NCI-H187 (cell line): ENCODE measurements at places on chromosomes 11 and 22.

DNA sequence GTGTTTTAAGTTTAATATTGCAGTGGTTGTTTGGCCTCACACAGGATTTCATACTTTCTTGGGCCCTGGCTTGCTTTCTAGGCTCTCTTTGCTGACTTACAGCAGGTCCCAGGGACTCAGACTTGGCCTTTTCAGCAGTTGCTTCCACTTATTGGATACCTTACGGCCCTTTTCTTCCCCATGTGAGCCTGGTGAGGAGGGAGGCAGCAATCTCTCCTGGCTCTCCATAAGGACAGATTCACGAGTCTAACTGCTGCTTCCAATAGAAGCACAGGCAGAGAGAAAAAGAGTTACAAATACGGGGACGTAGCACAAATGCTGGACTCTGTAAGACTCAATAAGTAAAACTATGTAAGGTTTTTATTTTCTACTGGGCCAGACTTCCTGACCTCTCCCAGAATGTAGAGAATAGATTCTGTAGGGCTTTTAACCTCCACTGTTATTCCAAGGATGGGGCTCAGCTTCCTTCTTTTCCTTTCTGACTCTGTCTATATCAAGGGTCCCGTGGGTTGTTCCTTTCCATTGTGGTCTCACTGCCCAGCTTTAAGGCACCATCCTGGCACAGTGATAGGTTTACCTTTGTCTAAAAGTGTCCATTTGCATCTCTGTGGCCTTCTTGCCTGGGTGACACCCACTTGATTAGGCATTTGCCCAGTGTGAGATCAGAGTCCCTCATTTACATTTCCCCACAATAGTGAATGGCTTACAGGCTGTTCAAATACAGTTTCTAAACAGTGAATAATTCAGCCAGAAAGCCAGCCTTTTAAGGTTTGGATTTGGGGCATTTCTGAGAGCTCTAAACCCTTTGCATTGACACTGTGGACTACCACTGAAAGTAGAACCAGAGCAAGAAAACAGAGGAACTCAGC is 92.8 kb downstream of the RASSF10 start:
- DNase-seq, result no peak

DNA sequence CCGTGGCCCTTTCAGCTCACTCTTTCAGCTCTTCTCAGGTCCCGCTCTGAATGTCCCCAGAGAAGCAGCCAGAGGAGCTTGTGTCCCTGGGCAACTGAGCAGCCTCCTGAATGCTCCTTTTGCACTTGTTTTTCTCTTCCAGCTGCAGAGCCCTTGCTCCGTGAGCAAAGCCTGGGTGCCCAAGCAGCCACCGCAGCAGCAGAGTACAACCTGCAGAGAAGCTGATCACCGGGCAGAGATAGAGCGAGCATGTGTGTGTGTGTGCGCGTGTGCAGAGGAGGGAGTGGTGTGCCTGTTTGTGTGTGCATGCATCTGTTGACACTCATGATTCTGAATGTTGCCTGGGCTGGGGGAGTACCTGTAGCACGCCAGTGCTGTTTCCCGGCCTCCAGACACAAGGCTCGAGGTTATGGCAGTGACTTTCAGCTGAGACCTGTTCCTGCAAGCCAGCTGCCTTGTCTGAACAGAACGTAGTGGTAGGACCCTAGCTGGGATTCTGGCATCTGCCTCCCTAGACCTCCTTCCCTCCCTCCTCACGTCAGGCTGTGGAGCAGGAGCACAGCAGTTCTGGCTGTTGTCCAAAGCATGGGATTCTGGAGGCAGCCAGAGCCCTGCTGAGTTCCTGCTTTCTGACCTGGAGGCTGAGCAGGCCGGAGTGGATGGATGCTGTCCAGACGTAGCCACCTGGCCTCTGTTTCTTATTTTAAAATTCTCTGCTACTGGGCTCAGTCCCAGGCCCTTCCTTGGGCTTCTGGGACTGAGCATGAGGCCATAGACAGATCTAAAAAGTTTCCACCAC is 4.5 kb upstream of the MAPK8IP1 start:
- no peak for DNase-seq

- DNase-seq, result no peak
These were observed 3.4 kb downstream of the KMT2A start for GRCh38 chr11:118439646-118440045.

DNA sequence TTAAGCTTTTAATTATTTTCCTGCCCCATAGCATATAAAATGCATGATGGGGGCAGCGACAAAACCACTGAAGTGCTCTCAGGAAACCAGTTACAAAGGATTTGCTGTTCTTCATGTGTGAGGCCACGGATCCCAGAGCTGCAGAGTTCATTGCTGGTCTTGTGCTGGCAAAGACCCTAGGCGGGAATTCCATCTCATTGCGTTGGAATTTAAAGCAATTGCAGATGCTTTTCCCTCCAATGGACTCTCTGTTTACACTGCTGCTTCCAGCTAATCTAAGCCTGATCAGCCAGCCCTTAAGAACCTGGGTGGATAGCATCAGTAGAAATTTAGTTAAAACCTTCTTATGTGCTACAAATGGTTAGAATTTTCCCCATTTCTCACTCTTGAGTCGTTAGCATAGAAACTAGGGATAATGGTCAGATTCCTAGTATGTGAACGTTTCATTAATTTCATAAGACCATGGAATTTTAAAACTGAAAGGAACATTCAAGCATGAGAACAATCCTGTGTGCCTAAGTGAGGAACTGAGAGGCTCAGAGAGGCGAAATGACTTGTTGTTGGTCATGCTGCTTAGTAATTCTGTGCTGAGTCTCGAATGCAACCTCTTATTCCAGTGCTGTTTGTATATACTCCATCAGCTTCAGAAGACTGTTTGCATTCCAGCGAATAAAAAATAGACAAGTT is 36.1 kb upstream of the ADSL start:
- no peak for DNase-seq

DNA sequence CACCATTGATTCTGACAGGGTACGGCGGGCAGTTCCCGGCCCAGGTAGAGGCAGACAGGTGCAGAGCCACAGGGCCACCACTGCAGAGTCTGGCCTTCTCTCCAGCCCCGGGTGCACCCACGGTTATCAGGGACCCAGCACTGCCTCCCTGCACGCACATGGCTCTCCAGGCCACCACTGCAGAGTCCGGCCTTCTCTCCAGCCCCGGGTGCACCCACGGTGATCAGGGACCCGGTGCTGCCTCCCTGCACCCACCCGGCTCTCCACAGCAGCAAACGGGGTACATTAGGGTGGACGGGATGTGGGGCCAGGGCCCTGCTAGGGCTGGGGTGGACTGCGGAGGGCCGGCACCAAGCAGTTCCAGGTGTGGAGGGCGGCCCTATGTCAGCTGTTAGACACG is 272.9 kb downstream of the BRD1 start:
- DNase-seq, result no peak
